ENCODE measurements at places on chromosomes 16 and 17.

- peak; percentile 68 for DNase-seq
Observed at GRCh38 chr17:61389670-61390478, 9.8 kb upstream of the TBX2 start.

GRCh38 chr17:37605081-37605480 is 4.1 kb downstream of the SYNRG start:
- no peak for DNase-seq

DNA sequence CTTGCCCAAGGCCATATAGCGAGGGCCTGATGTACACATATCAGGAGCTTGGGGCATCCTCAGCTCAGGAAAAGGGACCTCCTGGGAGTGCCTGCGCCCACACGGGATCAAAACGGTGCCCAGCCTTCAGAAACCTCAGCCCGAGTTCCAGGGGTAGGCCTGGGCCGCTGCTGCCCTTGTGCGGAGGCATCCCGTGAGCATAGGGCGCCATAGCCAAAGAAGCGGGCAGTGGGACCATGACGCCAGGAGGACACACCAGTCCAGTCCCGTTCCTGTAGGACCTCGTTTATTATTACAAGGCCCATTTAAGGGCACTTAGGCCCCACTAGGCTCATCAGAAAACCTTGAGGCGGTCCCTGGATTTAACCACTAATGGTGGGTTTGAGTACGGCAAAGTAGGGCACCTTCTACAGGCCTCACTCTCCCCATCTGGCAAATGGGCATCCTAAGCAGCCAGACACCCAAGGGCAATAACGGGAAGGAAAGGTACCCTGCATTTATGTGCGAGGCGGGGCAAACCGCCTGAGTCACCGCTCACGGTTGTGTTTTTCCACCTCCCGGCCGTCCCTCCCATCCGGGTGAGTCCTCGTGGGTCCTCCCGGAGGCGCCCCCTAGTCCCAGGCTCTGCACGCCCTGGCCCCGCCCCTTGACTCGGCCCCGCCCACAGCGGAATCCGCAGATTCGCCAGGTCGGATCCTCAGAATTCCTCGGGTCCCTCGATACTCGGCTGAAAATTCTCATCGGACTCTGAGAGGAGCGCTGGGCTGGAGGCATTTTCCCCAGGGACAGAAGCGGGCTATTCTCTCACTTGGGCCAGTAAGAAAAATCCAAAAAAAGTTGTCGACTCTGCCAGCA is 726 bp upstream of the SETD1A start:
- DNase-seq = peak; percentile 91

- DNase-seq = no peak
Observed at GRCh38 chr17:73227379-73227778, 34.3 kb downstream of the CPSF4L start.

DNA sequence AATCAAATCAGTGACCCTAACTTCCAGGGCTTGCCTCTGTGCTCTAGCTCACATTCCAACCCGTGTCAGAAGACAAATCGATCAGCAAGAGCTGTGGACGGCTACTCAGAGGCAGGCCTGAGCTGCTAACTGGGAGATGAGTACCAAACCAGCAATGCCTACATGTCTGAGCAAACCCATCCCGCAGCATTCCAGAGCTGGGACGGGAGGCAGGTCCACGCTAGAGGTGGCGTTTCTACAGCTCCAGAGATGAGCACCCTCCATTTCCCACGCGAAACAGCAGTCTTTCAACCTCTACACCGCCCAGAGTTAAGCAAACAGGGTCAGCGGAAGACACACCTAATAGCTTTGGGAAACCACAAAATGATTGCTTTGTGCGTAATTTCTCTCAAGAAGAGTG is 6.5 kb downstream of the NXN start:
- no peak for DNase-seq

DNA sequence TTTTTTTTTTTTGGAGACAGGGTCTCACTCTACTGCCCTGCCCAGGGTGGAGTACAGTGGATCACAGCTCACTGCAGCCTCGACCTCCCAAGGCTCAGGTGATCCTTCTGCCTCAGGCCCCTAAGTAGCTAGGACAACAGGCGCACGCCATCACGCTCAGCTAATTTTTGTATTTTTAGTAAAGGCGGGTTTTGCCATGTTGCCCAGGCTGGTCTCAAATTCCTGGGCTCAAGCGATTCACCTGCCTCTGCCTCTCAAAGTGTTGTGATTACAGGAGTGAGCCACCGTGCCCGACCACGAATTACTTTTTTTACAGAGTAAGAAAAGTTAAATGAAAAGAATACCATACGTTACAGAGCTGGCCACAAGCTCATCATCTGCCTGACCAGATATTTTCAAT is 38.9 kb downstream of the AKAP10 start:
- DNase-seq = no peak

DNA sequence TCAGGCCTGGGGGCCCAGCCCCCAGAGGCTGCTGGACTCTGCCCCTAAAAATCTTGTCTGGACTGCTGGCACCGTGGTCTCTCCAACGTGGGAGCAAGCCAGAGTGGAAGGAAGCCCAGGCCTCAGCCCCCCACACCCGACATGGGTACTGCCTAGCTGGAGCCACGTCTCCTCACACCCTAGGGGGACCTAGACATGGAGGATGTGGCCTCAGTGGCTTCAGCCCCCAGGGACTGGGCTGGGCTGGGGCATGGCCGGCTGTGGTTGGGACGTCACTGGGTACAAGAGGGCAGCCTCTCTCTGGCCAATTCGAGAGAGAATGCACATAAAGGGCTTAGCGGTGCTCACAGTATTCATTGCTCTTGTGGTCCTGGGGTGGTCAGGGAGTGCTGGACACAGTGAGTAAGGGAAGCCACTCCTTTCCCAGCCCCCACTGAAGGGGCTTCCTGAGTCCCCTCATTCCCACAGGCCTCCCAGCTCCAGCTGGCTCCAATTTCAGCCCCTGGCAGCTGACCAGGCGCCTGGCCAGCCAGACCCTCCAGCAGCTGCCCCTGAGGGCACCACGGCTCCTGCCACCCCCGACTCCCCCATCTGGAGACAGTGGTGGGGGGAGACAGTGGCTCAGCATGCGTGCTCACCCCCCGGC is 1.1 kb downstream of the CDH15 start:
- no peak for DNase-seq

- no peak for DNase-seq
Observed at GRCh38 chr17:50608700-50609379, 25.8 kb upstream of the ABCC3 start.

- no peak for DNase-seq
Observed at GRCh38 chr16:88200896-88201185, 181.9 kb upstream of the ZNF469 start.

GRCh38 chr17:8835106-8835505 is 32.4 kb downstream of the PIK3R6 start:
- no peak for DNase-seq

DNA sequence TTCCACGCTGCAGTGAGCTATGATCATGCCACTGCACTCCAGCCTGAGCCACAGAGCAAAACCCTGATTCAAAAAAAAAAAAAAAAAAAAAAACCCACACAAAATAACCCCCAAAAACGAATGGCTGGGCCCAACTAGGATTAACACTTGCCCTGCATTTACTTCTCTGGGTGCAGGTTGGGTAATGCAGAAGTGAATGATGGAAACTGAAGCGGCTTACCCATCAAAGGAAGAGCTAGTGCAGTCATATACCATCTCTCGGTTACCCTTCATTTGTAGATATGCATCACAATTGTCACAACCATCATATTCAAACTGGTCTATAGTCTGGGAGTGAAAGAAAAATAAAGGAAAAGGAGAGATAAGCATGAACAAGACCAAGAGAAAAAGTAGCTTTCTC is 819 bp downstream of the SUPT4H1 start:
- no peak for DNase-seq

Data from activated naive CD8-positive, alpha-beta T cell treated with anti-CD3 and anti-CD28 coated beads for 36 hours (primary cell).